ENCODE measurements at places on chromosomes 4 and X.

DNA sequence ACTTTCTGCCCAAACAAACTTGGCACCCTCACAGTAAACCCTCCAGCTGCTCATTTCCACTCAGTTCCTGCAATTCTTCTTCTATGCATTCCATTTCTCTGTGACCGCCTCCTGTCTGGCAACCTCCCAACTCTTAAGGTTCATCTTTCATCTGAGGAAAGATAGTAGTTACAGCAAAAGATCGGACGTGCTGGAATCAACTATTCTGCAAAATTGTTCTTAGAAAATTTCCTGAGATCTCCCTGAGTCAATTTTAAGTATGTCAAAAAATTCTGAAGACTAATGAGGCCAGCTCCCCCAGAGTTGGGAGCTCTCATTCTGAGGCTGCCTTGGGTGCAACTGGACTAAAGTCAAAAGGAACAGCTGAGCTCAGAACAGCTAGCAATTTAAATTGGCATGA is 1026.0 kb downstream of the ADGRL3 start:
- DNase-seq, result no peak

GRCh38 chr4:102285831-102286230 is 59.5 kb downstream of the SLC39A8 start:
- no peak for DNase-seq

DNA sequence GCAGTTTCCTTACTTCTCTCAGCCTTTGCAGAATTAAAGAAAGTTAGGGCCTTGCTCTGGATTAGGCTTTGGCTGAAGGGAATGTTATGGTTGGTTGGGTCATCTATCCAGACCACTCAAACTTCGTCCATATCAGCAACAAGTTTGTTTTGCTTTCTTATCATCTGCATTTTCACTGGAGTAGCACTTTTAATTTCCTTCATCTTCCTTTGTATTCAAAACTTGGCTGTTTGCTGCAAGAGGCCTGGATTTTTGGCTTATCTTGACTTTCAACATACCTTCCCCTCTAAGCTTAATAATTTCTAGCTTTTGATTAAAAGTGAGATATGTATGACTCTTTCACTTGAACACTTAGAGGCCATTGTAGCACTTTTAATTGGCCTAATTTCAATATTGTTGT is 126.7 kb upstream of the CENPE start:
- DNase-seq, result no peak

- no peak for DNase-seq
These were observed 521.0 kb downstream of the IQCM start for GRCh38 chr4:149294601-149295000.

- no peak for DNase-seq
These were observed 85.2 kb downstream of the AASDH start for GRCh38 chr4:56301997-56302496.

GRCh38 chr4:99536848-99537247 is 26.0 kb downstream of the C4orf17 start:
- DNase-seq, result no peak

DNA sequence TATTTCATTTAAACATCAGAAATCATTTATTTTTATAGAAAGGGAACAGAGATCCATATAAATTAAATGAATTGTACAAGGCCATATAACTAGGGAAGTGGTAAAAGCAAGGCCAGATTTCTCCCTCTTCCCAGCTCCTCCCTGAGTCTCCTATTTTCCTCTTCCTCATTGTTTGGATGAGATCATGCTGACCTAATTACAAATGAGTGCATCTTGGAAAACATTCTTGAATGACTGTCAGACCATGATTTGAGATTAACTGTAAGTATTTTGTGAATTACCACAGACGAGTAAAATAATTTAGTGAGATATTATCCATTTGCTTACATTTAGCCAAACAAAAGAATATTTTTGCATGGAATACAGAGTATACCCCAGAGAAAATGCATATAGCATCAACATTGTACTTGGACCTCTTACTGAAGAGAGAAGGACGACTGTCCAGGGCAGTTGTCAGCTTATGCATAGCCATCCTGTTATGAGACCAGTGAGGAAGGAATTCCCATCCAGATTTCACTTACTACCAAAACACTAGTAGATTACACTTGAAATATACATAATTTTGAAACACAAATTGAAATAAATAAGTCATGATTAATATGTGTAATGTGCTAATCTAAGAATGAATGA is 47.3 kb downstream of the SLAIN2 start:
- DNase-seq, result peak; percentile 61

DNA sequence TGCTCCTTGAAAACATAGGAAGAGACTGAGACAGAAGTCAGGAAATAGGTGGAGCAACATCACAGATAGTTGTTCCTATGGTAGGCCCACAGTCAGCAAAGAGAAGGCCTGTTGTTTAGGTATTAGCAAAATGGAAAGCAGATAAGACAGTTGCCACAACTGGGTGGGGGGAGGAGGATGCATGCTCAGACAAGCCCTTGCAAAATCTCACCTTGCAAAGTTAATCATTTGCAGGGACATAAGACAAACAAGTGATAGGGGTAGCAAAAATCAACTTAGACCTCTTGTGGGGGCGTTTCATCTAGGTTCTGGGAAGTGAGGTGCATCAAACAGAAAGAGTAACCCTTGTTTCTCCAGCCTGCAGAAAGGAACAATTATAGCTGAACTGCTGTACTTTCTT is 30.7 kb downstream of the SERPINA7 start:
- no peak for DNase-seq

DNA sequence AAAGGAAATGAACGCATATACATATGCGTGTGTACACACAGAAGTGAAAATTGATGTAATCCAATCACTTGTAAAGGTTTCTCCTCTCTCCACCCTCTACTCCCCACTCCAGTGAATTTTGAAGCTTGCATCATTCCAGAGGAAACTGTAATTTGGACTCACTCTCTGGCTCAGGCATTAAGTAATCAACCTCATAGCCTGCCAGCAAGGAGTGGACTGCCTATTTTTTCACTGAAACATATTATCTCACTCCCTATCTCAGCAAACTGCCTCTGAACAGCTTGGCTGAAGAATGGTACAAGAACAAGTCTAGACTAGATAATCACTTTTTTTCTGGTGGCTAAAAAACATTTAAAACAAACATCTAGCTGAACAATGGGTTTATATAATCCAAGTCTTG is 124.2 kb downstream of the C4orf51 start:
- peak; percentile 82 for DNase-seq

DNA sequence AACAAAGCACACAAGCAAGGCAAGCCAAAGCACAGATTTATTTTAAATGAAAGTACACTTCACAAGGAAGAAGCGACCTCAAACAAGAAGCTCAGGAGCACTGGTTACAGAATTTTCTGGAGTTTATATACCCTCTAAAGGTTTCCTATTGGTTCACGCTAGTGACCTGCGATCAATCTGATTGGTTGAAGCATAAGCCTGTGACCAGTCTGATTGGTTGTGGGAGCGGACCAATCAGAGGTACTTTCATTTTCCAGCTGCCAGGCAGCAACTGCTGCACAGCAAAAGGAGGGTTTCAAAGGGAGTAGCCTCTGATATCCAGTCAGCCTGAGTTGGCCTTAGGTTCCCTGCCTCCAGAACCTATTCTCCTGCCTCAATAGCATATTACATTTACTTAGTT is 4.6 kb upstream of the AREG start:
- no peak for DNase-seq

GRCh38 chr4:141569141-141569540 is 67.2 kb upstream of the IL15 start:
- DNase-seq, result no peak

GRCh38 chr4:159097785-159098184 is 5.1 kb upstream of the RAPGEF2 start:
- no peak for DNase-seq

DNA sequence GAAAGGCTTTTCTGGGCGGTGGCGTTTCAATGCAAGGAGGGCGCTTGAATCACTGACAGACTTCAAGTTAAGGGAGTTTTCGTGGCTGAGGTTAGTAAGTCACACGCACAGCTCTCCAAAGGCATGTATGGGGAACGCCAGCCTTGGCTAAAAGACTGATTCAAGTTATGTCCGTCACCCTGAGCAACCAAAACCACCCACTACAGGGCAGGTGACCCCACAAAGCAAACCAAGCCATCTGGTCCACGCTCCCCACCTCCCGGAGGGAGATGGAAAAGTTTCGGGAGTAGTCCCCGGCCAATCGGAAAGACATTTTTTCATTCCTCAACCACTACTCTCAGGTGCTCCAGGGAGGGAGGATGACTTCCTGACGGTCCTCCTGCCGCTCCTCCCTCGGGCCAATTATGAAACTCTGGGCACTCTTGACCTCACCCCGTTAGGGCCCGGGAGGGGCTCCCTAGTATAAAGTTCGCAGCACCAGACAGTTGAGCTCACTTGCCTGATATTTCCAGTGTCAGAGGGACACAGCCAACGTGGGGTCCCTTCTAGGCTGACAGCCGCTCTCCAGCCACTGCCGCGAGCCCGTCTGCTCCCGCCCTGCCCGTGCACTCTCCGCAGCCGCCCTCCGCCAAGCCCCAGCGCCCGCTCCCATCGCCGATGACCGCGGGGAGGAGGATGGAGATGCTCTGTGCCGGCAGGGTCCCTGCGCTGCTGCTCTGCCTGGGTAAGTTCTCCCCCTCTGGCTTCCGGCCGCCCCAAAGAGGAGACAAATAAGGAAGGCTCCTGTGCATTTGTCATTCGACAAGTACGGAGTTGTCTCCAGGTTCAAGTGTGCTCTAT is at the start of gene EREG:
Gene EREG, plus strand, starts transcription at position 494 of the 840 bp plus-strand sequence. Its CDS starts 164 bp downstream, at position 658.
- peak; percentile 3 for DNase-seq

DNA sequence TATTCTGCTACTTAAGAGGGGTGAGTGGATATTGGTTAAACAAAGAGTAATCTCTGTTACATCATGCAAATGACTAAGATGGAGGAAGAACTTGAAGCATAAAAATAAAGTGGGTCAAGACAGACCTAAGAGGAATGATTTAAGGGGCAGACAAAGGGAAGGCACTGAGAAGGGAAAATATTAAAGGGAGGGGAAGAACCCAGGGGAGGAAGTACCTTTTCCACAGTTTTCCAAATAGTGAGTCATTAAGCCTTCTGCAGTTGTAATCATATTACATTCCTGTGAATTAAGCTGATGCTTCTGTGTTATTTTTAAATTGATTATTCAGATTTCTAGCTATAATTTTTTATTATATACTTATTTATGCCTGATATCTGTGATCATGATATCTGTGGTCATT is 253.3 kb downstream of the CENPC start:
- no peak for DNase-seq

All from AG08395 (cell line).